ENCODE measurements at places on chromosomes 1 and 21.
A peak's percentile ranks its signal among the peaks of the same experiment; 100 is the strongest.

DNA sequence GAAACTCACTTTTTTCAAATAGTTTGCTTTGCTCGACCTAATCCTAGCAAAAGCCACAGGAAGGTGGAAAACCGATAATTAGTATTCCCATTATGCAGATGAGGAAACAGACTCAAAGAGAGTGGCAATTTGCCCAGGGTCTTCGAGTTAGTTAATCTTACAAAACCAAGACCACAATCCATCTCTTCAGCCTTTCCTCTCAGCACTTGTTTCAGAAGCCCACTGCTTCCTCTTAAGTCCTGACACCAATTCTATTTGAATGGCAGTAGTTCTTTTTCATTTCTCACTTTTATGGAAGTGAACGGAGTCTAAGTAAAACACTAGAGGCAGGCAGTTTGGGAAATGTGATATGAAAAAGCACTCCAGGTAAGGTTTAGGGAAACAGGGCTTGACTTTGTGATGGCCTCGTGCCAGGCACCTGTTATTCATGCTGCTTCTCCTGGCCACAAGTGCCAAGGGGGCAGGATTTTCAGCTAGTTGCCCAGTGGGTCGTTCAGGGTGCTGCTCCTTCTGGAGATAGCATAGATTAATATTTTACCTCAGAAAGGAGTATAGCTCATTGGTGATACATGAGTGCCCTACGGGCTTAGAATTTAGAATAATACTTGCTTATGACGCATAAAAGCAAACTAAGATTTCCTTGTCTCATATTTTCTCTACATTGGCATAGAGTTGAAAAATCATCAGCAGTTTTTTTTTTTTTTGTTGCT lies 76.6 kb upstream of the NRIP1 start:
- DNase-seq = no peak

DNA sequence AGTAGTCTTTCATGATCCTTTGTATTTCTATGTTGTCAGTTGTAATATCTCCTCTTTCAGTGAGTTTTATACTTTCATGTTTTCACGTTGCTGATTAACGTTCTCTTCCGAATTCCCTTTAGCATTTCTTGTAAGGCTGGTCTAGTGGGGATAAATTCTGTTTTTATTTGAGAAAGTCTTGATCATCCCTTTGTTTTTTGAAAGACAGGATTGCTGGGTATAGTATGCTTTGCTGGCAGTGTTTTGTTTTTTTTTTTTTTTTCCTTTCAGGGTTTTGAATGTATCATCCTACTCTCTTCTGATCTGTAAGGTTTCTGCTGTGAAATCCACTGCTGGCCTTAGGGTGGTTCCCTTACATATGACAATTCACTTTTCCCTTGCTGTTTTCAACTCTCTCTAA lies 74.4 kb downstream of the SCMH1 start:
- no peak for DNase-seq

- no peak for DNase-seq
Measured at GRCh38 chr1:47996406-47997226, 569 bp downstream of the TRABD2B start.

DNA sequence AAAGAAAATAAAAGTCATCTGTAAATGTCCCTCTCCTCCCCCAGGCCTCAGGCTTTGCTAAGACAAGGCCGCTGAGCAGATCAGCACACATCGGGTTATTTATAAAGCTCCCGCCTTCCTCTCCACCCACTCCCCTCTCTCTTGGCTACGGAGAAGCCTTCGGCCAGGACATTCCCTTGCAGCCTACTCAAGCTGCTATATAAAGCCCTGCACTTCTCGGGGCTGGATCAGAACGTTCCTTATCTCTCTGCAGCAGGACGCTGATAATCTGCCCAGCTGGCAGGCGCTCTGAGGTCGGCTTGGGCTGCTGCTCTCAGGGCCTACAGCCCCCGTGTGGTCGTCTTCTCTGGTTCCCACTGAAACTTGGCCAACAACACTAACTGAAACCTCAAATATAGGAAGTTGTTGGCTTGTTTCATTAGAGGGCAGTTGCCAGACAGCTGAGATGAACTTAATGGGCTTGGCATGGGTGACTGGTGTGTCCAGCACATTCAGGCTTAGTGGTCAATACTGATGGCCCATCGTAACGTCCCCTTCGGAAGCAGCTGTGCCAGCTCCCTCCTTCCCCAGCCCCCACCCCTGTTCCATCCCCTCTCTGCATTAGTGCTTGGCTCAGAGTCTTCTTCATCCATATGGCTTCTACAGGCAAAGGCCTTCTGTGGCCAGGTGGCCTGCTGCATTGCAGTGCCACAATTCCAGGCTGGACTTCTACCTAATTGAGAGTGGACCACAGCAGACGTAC lies 64.6 kb downstream of the IER5 start:
- peak; percentile 36 for DNase-seq

DNA sequence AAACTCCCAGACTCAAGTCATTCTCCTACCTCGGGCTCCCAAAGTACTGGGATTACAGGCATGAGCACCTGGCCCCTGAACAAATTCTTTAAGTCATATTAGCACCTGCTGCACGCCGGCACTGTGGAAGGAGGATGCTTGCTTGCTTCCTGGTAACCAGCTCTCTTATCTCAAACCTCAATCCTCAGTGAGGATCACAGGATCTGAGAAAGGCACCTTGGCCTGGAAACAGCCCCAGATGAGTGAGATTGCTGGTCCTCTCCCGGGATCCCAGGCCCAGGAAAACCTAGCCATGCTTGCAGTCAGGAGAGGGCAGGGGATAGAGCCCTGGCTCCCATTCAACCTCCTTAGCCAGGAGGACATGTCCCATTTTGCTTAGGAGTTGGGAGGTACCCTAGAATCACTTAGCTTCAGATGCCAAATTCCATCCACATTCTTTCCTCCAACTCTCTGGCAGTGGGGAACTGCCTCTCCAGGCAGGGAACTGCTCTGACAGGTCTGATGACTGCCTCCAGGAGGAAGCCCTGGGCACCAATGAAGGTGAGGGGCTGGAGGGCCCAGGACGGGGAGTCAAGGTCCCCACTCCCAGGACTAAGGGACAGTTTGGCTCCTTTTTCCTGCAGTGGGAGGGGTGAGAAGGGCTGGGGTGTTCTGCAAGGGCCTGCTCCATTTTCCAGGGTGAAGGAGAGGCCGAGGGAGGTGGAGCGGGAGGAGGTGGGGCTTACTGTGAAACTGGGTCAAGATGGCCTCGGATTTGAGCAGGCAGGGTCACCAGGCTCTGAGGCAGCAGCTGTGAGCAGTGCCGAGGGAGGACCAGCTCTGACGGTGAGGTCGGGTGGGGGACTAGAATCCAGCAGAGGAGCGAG lies 9.5 kb downstream of the GPR37L1 start:
- peak; percentile 53 for DNase-seq

GRCh38 chr1:96987186-96987703 lies 265.7 kb downstream of the PTBP2 start:
- DNase-seq = no peak

- no peak for DNase-seq
Measured at GRCh38 chr1:205766038-205766437, 9.2 kb downstream of the RAB29 start.
